ENCODE measurements at places on chromosomes 3 and 15.

DNA sequence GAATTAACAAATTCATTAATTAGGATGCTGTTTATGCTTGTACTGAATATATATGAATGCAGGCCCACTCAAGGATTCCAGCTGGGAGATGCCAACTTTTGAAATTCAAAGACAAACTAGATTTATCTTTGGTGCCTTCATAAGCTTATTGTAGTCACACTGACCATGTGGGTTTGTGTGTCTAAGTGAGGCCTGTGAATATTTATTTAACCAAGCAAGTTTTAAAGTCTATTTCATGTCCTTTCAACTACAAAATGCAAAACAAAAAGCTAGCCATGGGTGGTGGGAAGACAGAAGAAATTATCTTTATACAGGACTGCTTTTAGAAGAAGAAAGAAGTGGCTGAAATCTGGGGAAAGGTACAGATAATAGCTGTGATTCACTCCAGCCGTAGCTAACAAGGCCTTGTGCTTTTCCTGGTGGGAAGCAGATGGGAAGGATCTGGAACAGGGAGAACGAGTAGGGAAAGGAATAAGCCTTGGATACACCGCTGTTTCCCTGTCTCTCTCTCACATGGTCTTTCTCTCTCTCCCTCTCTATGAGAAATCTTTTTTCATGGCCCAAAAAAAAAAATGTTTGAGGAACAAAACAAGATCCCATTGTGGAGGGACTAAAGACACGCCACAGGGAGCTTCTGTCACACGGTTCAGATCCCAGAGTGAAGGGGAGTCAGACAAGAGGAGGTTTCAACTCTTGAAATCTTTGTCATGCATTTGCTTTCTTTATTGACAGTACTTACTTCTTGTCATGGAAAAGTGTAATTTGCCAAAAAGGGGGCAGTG, 225.5 kb downstream of the RORA start:
- DNase-seq, result no peak

GRCh38 chr3:36380221-36381031, at the start of gene STAC:
STAC (plus strand) TSS chr3:36380504; CDS start chr3:36380644, 140 bp downstream.
- DNase-seq, result no peak

- DNase-seq, result no peak
These were observed 130.2 kb upstream of the COL8A1 start for GRCh38 chr3:99508191-99508590.

DNA sequence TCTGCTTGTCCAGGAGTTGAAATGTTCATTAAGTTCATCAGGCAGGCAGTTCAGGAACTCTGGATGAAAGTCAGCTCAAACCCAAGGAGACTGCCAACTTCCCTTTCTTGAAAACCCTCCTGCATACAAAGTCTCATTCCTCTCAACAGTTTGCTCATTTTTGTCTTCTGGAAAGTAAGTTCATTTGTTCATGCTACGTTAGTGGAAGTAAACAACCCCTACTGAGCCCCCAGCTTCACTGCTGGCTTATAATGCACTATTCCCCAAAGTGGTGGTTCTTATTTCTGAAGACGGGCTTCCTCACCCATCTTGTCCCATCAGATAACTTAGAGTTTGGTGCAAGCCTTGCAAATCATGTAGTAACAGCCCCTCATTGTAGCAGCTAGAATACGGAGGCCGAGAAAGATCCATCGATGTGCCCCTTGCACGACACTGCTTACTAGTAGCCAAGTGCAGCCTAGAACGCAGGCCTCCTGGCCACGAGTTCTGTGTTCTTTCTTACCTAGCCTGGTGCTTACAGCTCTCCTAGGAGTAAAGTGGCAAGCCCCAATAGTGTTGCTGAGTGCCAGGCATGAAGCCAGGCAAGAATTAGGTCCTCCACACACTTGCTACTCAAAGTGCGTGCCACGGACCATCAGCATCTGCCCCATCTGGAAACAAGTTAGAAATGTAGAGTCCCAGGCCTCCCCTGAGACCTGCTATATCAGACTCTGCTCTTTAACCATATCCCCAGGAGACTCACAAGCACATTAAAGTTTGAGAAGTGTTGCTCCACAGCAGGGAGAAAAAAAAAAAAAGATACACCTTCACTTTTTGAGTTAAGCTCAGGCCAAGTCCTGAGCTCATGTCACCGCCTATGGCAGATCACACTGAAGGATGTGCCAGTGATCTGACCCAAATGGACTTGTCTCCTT, 82.5 kb downstream of the RFTN1 start:
- DNase-seq, result no peak

DNA sequence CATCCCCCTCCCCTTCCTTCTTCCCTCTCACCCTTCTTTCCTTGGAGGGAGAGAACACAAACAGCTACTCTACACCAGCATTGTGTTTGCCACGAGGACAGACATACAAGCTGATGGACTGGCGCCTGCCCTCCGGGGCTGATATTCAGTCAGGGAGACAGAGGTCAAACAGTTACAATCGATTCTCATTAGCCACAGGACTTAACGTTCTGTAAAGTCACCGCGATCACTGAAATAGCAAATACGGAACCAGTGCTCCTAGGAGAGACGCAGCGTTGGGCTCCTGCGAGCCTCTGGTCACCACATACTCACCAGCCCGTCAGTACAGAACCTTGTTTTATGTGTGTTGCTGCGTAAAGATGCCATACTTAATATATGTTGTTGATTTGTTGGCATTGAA, 108.8 kb downstream of the LRRK1 start:
- no peak for DNase-seq

DNA sequence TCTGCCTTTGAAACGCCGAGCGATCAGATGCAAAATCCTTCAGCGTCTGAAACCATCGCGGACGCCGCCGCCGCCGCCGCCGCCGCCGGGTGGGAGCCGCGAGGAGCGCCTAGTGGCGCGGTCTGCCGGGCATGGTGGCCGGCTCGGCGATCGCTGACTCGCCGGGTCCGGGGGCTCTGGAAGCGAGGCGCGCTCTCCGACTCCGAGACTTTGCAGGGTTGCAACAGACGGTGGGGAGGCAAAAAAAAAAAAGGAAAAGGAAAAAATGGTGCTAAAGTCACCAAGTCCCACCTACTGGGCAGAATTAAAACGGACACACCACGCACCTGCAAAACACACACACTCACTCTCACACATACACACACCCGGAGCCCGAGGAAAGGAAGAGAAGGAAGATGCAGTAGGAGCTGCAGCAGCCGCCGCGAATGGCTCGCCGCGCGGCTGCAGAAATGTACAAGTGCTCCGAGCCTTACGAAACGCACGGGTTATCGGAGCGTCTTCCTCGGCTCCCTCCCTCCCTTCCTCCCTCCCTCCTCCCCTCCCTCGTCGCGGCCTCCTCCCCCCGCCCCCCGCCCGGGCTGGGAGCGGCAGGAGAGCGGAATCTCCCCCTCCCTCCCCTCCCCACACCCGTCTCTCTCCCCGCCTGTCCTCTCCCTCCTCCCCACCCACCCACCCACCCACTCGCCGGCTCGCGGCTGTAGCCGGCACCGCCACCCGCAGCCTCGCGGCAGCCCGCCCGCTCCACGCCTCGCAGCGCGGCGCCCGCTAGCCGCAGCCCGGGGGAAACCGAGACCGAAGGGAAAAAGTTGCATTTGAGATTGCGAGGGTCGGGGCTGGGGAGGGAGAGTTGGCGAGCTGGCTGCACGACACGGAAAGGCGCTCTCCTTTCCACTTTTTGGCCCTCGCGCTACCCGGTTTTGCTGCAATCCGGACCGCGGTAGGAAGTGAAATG, at the start of gene NTRK3:
NTRK3 (minus strand) TSS at position 461 of the 952 bp plus-strand sequence. CDS start 586 bp downstream, outside the sequence.
- no peak for DNase-seq

DNA sequence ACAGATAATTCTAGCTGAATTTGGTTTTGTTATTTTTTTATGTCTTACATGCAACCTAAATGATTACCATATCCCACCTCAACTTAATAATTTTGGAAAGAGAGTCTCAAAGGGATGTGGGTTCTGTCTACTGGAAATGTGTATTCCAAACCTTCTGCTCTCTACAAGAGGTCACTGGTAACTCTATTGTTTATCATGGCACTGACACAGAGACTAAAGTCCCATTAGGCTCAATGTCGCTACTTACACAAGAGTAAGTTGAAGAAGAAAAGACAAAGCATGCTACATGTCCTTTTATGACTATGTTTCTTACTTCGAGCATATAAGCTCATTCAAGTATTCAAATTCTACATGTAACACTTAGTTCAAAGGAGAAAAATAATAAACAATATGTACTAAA, 460.3 kb upstream of the EPHA6 start:
- DNase-seq, result no peak

GRCh38 chr3:110070161-110070916, 733.0 kb upstream of the DPPA4 start:
- DNase-seq, result no peak

DNA sequence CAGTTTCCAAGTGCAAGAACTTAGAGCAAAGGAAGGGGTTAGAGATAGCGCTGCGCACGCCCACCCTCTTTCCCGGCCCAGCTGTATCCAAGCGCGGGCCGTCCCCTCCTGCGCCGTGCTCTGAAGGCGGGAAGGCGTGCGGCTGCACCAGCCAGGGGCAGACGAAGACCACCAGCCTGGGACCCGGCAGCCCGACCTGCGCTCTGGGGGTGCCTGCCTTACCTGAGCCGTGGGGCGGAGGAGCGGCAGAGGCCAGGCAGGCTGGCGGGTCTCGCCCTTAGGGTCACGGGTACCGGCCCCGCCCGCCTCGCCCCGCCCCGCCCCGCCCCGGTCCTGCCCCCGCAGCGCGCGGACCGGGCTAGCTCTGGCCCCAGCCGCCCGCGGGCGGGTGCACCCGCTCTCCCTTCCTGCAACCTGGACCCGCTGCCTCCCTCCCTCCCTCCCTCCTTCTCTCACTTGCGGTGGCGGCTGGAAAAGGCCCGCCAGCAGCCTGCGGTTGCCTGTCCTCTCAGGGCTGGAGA, at the start of gene WDR72:
WDR72 (minus strand) TSS at position 253 of the 521 bp plus-strand sequence. CDS start 26,514 bp downstream, outside the sequence.
- no peak for DNase-seq

Data from activated CD4-positive, CD25-positive, alpha-beta regulatory T cell treated with anti-CD3 and anti-CD28 coated beads, Interleukin-2, amount 50 U/mL, for 16 hours (primary cell).